Midbrain (tissue), 1 donor: ENCODE measurements at places on chromosomes 11 and 22.

DNA sequence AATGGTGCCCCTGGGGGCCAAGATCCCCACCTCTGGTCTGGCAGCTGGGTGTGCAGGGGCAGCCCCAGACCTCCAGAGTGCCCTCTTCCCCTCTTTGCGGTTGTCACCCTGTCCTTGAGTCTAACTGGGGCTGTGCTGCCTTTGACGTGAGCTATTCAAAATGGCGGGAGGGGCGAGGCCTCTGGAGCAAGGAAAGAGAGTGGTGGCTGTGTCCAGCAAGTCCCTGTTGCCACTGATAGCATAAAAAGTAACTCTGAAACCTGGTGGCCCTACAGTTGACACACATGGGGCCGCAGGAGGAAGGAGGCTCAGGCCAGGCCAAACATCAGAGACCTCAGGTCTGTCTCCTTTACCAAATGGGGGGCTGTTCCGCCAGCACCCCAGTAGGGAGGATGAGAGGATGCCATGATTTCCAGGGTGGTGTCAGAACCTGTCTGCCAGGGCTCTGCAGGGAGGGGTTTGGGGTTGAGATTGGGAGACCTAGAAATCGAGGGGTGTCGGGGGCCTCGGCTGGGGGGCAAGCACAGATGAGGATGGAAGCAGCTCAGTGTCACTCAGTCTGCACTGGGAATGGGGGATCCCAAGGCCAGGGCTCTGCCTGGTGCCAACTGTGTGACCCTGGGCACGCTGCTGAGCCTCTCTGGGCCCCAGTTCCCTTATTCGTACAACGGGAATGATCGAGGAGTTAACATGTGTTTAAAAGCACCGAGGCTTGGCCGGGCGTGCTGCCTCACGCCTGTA is 49.2 kb upstream of the KCNQ1OT1 start:
- no peak for DNase-seq

- no peak for DNase-seq
Observed at GRCh38 chr22:26236991-26237390, 67.7 kb downstream of the SEZ6L start.

GRCh38 chr11:122656073-122656630 is 630 bp downstream of the UBASH3B start:
- DNase-seq = peak; percentile 45

DNA sequence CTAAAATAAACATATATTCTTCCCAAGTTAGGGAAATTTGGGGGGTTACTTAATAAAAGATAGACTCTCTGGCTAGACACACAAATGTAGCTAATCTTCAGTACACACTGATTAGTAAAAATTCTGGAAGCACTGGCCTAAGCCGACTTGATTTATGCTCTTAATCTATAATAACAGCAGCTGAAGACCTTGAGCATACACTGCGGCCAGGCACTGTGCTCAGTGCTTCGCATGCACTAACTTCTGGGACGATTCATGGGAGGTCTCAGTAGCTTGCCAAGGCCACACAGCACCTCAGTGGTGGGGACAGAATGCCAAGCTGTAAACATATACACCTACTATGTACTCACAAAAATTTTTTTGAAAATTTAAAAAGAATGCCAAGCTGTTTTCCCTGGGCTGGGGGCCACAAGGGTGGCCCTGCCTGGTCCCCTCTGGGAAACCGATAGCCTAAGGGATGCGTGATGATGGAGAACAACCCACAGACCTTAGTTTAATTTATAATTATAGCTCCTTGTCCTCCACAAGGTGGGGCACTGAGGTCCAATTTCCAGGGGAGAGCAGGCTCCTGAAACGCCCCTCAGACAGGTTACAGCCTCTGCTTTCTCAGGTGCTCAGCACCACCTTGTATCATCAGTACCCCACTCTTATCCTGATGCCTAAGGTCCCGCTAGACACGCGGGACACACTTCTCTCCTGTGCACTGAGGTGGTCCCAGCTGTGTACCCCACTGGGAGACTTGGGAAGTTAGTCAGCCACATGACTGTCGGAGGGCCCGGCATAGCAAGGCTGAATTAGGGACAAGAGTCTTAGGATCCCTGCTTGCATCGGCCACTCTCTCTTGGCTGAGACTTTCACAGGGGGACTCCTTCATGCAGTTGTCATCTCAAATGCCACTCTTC is 20.1 kb downstream of the SERPIND1 start:
- no peak for DNase-seq

DNA sequence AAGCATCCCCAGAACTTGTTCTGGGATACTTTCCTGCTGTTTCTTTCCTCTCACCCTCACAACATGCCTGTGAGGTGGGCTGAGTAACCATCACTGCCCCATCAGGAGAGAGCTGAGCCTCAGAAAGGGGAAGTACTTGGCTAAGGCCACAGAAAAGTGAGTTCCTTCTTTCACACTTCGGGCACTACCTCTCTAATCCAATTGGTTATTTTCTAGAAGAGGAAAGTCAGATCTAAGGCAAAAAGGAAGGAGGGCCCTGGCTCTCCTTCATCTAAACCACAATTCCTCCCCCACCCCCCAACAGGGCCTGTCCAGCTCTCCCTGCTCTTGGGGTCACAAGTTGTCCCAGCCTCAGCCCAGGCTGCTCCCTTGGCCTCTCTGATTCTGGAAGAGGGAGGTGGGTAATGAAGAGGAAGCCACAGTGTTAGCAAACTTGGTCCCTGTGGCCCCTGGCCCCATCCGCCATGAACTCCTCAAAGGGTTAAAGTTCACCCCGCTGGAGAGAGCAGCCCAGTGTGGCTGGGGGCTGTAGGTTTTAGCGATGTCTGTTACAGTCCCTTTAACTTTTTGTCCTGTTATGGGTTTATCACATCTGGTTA is 34.0 kb downstream of the SLC22A12 start:
- peak; percentile 36 for DNase-seq

DNA sequence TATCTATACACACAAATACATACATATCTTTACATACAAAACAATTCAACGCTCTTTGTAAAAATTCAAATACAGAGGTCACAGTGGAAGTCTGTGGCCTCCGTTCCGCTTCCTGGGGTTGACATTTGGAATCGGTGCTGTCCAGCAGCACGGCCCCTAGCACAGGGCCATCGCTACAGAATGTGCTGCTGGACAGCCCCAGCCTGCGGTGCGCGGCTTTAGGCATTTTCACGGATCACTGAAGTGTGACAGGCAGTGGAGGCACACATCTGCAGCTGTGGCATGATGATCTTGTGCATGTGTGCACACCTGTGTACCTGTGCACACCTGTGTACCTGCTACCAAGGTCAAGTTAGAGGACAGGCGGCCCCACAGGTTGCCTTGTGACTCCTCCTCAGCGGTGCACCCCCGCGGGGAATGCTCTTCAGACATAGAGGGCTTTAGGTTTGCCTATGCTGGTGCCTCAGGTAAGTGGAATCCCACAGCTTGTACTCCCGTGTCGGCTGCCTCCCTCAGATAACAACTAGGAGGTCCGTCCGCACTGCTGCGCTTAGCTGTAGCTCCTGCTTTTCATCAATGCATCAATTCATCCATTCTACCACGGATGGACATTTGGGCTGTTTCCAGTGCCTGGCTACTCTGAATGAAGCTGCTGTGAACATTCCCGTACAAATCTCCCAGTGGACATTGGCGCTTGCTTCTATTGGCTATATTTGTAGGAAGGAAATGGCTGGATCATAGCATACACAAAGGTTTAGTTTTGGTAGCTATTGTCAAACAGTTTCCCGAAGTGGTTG is 29.9 kb downstream of the GAL start:
- peak; percentile 3 for DNase-seq
